ENCODE measurements at places on chromosomes 2 and 18.
A peak's percentile ranks its signal among the peaks of the same experiment; 100 is the strongest.

DNA sequence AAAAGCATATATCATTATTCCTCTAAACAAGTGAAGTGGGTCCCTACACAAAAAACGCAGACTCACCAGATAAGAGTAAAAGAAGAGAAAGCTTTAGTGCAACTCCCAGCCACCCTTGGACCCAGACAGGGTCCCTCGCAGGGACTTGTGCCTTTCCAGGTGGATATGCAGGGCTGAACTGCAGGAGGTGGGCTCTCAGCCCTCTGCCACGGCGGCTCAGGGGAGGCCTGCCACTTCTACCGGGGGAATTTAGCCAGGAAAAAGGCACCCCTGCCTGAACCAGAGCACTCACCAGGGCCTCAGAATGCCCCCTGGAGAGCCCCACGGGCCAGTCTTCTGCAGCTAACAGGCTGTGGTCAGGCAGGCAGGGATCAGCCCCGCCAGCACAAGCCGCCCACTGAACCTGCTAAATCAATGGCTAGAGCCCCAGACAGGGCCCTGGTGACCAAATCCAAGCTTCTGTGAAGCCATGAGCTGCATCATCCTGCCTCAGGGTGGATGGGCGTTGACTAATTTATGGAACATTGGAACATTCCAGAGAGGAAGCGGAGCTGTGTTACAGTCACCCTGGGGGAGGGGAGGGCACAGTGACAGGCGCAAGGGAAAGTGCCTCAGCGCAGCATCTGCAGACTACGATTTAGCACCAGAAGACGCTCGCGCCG is 209.3 kb downstream of the EIPR1 start:
- DNase-seq: no peak

DNA sequence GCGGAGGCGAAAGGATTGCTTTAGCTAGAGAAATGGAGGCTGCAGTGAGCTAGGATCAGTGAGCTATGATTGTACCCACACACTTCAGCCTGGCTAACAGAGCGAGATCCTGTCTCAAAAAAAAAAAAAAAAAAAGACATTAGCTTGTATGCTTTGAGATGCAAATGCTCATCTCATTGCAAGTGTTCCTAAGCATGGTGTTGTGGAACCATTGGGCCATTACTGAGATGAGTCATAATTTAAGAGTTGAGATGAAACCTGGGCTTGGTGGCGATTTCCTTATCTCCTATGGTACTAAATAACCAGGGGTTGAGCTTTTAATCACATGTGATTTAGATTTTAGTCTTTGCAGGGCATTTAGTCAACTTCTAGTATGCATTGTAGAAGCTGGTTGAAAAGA is 2.2 kb downstream of the PLEKHA3 start:
- peak; percentile 11 for DNase-seq

DNA sequence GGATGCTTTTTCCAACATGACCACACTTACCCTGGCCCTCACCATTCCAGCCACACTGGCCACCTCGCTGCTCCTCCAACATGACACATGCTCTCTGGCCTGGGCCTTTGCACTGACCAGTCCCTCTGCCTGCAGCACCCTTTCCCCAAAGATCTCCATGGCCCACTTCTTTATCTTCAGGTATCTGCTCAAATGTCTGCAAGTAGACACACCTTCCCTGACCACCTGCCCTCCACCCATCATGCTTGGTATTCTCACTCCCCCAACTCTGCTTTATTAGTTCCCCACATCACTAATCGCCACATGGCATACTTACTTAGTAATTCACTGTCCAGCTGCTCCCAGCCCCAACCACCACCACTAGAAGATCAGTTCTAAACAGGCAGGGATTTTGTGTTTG is 214.2 kb downstream of the BCL11A start:
- no peak for DNase-seq

DNA sequence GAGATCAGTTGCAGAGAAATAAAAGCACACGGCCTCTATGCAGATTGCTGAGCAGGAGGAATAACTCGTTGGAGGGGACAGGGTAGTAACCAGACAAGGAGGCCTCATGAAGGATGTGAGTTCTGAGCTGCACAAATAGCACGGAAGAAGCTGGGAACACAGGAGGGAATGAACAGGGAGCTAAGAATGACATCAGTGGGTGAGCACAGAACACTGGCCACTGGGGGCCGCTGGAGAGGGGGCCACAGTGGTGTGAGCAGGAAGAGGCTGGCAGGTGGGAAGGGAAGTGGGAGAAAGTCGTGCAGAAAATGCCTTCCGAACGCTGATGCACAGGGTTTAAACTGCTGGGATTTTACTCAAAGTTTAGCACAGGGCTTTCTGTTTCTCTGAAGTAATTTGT is 61.0 kb downstream of the ZAP70 start:
- DNase-seq: no peak

DNA sequence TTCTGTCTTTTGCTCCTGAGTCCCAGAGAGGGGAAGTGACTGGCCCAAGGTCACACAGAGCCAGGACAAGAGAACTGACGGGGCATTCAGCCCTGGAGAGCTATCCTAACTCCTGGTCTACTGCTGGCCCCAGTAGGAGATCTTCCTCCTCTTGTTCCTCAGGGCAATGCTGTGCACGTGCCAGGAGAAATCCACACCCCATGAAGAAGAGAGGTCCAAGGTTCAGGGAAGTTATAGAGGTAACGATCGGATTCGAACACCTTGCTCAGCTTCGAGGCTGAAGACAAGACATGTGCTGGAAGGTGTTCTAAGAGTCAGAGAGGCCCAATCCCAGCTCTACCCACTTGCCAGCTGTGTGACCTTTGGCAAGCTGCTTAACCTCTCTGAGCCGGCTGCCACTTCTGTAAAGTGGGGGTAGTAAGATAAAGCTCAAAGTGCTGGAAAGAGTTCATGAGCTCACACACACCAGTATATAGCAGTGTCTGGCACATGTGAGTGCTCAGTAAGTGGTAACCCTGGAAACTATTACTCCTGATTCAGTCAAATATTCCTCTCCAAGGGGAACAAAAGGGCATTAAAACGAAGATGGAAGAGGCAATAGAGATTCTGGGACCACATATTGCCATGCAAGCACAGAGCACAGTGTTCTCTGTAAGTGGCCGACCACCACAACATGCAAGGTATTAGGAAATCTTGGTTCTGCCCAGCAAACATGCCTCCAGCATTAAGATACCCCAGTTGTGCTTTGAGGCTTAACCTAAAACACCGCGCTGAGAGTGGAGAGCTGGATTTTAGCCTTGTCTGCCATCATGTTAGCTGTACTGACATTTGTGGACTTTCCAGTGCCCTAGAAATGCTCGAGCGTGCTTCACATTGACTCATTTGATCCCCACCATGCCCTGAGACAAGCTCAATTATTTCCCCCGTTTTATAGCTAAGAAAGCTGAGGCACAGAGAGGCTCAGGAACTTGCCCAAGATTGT is 25.6 kb downstream of the SERTAD2 start:
- no peak for DNase-seq

- no peak for DNase-seq
Observed at GRCh38 chr2:218296200-218296599, 3.9 kb upstream of the TMBIM1 start.

DNA sequence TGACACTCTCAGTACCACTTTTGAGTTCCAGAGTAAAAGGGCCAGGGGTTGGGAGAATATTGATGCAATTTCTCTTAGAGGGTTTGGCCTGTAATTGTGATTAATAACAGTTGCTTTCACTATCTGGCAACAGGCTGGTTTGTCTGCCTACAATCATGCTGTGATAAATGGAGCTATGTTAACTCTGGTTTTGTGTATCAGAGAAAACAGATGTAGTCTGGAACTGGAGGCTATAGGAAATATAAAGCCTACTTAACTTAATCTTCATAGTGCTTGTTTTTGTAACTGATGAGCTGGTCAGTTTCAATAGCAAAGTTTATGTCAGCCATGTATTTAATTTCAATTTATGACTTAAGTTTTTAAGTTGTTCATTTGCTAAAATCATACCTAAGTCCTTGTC is 138.0 kb downstream of the AGPS start:
- DNase-seq: no peak

- no peak for DNase-seq
Observed at GRCh38 chr2:149329068-149329467, 1.3 kb upstream of the LYPD6 start.

DNA sequence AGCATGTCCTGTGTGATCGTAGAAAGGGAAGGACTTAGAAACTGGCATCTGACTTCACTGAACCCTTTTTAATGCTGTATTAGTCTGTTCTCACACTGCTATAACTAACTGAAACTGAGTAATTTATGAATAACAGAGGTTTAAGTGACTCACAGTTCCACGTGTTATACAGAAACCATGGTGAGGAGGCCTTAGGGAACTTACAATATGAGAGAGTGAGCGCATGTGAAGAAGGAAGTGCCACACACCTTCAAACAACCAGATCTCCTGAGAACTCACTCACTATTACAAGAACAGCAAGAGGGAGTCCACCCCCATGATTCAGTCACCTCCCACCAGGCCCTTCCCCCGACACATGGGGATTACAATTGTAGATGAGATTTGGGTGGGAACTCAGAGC is 811.3 kb downstream of the CPS1 start:
- DNase-seq: no peak

DNA sequence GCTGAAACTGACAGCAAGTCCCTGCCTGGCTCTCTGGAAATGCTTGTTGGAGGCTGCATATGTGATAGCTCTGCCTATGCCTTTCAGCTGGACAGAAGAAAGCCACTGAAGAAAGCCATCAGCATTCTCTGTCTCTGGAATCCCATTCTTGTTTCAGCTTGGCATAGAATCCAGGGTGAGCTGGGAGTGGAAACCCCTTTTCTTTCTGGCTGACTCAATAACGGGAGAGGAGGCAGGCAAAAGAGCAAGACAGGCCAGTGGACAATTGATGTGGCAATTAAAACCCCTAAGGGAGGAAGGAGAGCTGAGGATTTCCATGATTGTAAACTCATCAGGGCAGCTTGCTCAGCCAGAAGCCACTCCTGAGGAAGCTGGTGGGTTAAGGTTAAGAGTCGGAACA is 208.1 kb downstream of the CLIP4 start:
- DNase-seq: no peak

- no peak for DNase-seq
Observed at GRCh38 chr2:184598002-184598315, 370 bp upstream of the ZNF804A start.

DNA sequence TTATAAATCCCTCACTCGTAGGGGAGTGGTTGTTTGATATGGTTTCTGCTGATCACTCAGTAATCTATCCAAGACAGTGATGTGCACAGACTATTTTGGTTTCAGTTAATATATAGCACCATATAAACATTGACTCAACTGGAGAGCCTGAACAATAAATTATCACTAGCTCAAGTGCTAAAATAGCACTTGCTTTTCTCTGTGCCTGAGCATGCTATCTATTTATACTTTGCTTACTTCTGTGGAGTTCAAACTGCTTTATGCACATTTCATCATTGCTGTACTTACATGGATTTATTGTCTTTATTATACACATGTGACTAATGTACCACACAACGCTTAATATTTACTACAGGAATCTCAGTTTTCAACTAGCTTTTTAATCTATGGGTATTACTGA is 133.6 kb downstream of the BCL2 start:
- DNase-seq: no peak

GRCh38 chr2:164920430-164920829 is 34.9 kb downstream of the SLC38A11 start:
- DNase-seq: no peak

- peak; percentile 88 for DNase-seq
Observed at GRCh38 chr2:84946204-84947009, 24.6 kb upstream of the KCMF1 start.

- no peak for DNase-seq
Observed at GRCh38 chr18:52069201-52069600, 270.8 kb upstream of the DCC start.

DNA sequence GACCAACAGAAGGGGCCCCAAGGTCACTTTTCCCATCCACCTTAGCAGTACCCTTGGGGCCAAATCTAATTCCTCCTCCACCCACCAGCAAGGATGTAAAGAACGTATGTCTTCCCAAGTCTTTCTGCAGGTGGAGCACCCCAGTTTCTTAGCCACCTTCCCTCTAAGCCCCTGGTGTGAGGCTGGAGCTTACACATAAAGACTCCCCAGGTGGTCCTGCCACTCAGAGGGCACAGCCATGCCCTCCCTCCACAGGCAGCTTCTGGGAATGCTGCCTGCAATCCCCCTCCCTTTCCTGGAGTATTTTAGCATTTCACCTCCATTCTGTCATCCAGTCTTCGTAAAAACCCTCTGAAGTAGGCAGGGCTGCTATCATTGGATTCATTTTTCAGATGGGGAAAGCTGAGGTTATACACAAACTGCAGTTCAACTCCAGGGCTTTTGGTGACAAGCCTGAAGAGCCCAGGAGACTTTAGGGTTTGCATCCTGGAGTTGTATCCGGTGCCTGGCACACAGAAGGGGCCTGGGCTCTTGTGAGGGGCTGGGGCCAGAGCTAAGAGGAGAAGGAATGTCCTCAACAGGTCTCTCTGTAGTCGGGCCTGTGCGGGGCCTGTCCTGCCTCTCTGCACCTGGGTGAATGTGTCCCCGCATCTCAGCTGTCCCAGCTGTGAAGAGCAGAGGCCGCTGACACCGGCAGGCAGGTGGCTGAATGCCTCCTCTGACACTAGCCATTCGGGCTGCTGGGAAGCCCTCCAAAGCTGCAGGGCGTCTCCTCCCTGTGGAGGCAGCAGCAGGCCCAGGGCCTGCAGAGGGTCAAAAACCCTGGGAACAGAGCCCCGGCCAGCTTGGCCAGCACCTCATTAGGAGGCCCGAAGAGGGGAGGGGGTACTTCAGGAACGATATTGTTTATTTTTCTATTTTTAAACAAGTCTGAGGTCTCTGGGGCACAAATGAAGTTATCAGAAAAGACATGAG is 27.6 kb downstream of the CIB4 start:
- no peak for DNase-seq

DNA sequence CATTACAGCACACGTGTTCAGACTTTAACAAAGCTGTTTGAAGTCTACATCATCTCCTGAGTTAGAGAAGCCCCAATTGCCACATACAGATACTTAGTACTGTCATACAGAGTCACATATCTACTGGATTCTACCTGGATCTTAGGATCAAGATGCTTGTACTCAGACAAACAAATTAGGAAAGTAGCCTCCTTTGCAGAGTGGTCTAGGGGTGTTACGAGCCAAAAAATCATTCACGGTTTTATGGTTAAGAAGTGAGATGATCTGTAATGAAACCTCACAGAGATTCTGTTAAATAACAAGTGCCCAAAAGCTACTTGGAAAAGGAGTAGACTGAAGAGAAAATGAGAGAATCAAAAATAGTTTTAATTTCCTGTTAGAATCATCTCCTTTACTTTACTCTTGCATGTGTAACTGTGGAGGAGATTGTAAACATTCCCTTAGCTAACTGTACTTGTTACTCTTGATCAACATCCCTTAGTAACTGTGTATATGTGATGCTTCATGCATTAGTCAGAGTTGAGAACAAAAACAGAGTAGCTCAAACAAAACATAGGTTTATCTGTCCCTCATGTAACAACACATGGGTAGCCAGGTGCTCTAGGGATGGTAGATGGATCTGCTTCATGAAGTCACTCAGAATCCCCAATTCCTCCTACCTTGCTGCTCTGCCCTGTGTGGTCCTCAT is 16.4 kb upstream of the IL1RL1 start:
- DNase-seq: no peak

Measured in activated CD4-positive, alpha-beta memory T cell treated with anti-CD3 and anti-CD28 coated beads for 36 hours (primary cell).